ENCODE measurements at places on chromosomes 6 and 20. TPM values are rescaled to one million over a fixed set of nuclear protein-coding genes. Genes with fewer than 3 reads are reported as not detected.

CFAP61 gene
- polyA plus RNA-seq = 4.9 TPM

TNXB gene
- 3.4 TPM for polyA plus RNA-seq

RREB1 gene
- 23.0 TPM for polyA plus RNA-seq

CST11 gene
- not detected for polyA plus RNA-seq

PKIB gene
- polyA plus RNA-seq = 2.3 TPM

NRM gene
- polyA plus RNA-seq = 34.1 TPM

MOCS1 gene
- 12.9 TPM for polyA plus RNA-seq

ID4 gene
- 174 TPM for polyA plus RNA-seq

NKX2-2 gene
- not detected for polyA plus RNA-seq

SYTL3 gene
- polyA plus RNA-seq = 4.5 TPM

LIN28B gene
- polyA plus RNA-seq = 0.30 TPM

SIRPB2 gene
- polyA plus RNA-seq = 0.83 TPM

GHRH gene
- polyA plus RNA-seq = not detected

AKAP12 gene
- 175 TPM for polyA plus RNA-seq

TNFRSF21 gene
- polyA plus RNA-seq = 29.1 TPM

TMC2 gene
- polyA plus RNA-seq = 0.20 TPM

TINAG gene
- 26.3 TPM for polyA plus RNA-seq

TRIM39 gene
- polyA plus RNA-seq = 15.4 TPM

- no peak for DNase-seq
Observed at GRCh38 chr6:149499066-149499465, 14.3 kb upstream of the ZC3H12D start.

- no peak for DNase-seq
Observed at GRCh38 chr6:139037490-139037889, 8.9 kb downstream of the ABRACL start.

DNA sequence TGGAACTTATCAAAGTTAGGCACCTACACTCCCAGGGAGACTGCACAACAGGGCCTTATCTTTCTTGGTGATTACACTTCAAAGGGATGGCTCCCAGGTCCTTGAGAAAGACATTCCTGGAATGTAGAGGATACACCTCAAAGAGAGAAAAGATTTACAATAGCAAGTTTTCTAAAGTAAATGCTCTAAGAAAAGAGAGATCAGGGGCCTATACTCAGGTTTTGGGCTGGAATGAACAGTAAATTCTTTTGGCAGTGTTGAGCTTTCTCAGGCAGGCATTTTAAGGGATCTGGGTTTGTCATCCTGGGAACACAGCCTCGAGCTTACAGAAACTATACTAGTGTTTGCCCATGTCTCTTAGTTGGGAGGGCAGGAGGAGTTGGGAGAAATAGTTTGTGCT is 31.7 kb upstream of the ME1 start:
- DNase-seq = no peak

DNA sequence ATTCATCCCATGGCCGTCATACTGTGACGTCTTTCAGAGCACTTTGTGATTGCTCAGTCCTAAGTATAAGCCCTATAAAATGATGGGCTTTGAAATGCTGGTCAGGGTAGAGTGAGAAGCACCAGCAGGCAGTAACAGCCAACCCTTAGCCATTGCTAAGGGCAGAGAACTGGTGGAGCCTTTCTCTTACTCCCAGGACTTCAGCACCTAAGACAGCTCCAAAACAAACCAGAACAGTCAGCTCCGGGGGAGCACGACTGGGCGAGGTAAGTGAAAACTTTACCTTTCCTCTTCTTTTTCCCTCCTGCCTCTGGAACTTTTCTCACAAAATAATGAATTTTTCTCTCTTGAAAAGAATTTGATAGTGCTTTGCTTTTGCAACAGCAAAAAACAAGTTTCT is at the start of gene VIP:
VIP (plus strand) TSS at position 104 of the 400 bp plus-strand sequence. CDS start 1,381 bp downstream, outside the sequence.
- DNase-seq = peak; percentile 13

DNA sequence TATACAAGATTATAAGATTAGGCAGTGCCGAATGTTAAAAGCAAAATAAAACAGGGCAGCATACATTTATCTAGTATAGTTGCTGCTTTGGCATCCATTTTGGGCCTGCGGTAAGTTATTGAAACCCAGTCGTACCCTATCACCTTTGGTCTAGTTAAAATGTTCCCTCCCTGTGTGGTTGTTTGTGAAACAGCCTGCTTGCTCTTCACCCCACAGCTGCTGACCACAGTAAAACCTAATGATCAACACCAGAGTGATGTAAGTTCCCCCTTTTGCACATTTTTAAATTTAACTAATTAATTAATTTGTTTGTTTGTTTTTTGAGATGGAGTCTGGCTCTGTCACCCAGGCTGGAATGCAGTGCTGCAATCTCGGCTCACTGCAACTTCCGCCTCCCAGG is 50.3 kb upstream of the TXNDC5 start:
- DNase-seq = no peak

DNA sequence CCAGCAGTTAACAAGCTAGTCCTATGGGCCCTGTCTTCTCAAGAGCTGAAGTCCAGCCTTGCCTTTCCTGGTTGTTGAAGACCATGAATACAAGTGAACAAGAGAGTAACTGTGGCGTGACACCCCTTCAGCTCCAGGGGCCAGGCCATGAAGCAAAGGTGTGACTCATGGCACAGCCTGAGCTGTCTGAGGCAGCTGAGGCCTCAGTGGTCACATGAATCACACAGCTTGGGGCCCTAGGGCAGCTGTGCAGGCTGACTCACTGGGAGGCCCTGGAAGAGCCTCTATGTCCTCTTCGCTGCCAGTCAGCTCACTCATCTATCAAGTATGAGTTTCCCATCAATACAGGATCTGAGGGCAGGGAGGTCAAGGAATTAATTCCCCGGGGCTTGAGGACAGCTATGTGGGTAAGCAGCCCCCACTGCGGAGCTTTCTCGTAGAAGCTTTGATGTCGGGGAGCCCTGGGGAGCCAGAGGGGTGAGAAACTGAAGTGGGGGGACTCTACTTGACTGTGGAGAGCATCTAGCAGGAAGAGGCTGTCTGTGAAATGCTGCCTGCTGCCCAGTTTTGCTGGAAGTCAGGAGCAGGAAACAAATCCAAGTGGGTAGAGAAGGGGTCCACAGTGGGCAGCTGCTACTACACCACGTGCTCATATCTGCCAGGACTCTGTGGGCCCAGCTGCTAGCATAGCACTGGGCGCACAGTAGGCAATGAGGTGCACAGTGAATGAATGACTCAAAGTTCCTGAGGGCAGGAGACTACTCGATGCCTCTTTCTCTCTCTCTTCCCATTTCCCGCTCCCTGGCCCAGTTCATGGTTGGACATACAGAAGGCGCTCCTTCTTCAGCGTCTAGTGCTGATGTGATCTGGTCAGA is 13.7 kb upstream of the FAM83C start:
- DNase-seq = no peak

GRCh38 chr6:56528412-56528841 is 114.3 kb downstream of the DST start:
- DNase-seq = no peak

GRCh38 chr6:143476545-143476944 is 25.9 kb downstream of the PEX3 start:
- DNase-seq = no peak

- peak; percentile 71 for DNase-seq
Observed at GRCh38 chr20:33732166-33732970, 572 bp downstream of the ZNF341 start.

- DNase-seq = no peak
Observed at GRCh38 chr6:121523628-121524027, 88.2 kb downstream of the GJA1 start.

DNA sequence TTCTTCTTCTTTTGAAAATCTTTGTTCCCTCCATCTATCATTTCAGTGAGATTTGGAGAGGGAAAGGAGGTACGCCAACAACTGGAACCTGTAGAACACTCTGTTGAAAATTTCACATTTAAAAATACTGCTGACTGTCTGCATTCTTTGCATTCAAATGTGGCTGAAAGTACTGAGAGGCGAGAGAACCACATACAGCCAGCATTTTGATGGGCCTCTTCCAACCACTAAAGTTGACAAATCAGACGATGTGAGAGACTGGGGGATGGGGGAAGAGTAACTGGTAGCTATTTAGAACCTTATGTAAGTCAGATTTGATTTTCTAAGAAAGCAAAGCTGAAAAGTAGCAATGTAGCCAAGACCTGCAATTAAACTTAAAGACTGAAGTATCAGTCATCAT is 77.5 kb downstream of the FKBP5 start:
- no peak for DNase-seq

- no peak for DNase-seq
Observed at GRCh38 chr6:118897386-118897785, 3.4 kb downstream of the ASF1A start.

DNA sequence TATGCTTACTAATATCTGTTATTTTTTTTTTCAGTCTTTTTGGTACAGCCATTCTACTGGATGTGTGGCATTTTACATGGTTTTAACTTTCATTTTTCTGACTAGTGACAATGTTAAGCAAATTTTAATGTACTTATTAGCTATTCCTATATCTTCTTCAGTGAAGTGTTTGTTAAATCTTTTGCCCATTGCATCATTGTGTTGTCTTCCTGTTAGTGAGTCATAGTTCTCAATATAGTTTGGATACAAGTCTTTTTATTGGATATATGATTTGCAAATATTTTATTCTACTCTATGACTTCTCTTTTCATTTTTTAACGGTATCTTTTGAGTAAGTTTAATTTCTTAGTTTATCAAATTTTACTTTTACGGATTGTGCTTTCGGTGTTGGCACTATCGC is 519.4 kb downstream of the CDKAL1 start:
- DNase-seq = no peak

DNA sequence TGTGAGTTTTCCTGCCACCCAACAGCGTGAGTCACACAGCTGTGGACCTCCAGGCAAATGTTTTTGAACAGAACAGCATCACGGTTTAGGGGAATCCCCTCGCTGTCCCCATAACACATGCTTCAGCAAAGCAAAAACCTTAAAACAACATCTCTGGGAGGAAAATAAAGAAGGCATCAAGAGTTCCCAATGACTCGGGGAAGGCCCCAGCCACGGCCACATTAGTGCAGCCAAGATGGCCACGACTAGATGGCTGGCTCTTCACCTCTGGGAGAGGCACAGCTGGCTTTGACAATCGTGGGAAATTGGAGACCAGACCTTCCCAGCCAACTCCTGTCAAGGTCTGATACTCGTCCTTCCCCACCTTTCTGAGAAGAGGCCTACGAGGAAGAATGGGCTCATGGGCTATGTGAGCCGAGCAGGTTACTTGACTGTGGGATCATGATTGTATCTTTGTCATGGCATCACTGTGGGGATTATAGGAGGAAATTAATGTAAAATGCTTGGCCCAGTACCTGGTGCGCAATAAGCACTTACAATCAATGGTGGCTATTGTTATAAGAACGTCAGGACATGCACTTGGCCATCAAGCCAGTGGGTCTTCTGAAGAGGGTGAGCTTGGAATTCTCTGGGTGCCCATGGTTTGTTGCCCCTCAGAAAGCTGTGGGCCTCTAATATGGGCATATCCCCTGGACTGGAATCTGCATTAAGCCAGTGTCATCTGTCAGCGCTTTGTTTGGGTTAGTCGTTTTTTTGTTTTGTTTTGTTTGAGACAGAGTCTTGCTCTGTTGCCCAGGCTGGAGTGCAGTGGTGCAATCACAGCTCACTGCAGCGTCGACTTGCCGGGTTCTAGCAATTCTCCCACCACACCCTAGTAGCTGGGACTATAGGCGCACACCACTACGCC is 43.6 kb downstream of the FGD2 start:
- DNase-seq = no peak

GRCh38 chr6:54910921-54911320 is 64.3 kb downstream of the FAM83B start:
- no peak for DNase-seq

DNA sequence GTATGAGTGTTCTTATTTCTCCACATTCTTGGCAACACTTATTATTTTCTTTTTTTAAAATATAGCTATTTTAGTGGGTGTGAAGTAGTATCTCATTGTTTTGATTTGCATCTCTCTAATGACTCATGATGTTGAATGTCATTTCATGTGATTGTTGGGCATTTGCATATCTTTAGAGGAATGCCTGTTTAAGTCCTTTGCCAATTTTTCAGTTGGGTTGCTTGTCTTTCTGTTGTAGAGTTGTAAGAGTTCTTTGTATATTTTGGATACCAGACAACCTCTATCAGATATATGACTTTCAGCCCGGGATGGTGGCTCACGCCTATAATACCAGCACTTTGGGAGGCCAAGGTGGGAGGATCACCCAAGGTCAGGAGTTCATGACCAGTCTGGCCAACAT is 5.1 kb upstream of the POPDC3 start:
- no peak for DNase-seq

DNA sequence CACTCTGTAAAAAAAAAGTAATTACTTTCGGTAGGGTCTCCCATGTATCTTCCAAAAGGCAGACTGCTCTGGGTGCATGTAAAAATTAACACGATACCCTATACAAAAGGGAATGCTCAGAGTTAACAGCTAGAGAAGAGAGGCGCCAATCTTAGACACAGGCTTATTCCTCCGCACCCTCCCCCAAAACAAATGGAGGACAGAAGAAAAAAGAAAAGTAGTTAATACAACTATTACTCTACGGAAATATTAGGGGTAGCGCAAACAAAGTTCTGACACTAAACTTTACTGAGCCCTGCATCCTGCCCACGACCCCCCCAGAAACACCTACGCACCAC is 331 bp upstream of the UFL1 start:
- DNase-seq = no peak

- no peak for DNase-seq
Observed at GRCh38 chr20:46099491-46100287, 9.9 kb upstream of the NCOA5 start.

All from renal cortex interstitium (tissue), 15 donors.